ENCODE measurements at places on chromosomes 4 and X.

GRCh38 chr4:73070074-73070390 is 516 bp upstream of the COX18 start:
- no peak for DNase-seq

GRCh38 chr4:44368413-44369167 is 80.0 kb downstream of the KCTD8 start:
- no peak for DNase-seq

DNA sequence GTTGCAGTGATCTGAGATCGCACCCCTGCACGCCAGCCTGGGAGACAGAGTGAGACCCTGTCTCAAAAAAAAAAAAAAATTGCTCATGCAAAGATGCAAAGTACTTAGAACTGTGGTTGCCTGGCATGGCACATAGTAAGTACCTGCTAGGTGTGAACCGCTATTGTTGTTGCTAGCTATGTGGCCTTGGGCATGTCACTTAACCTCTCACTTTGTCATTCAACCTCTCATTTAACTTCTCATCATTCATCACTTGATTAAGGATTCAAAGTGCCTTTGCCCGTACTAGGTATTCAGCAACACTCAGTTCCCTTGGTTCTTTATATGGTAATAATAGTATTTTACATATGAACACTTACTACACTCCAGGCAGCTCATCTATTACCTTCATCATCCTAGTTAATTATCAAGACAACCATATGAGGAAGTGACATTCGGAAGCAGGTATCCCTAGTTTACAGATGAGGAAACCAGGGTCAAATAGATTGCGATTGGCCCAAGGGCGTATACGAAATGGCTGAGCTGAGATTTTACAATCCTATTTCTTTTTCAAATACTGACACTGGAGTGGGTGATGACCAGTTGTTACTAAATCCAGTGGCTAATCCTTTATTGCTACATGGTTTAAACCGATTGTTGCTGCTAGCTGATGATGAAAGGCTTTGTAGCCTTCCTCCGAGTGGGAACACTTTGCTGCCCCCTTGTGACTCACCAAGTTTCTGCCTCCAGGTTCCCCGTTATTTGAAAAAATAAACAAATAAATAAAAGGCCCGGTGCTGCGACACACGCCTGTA is 28.8 kb upstream of the SOWAHD start:
- DNase-seq, result peak; percentile 77

DNA sequence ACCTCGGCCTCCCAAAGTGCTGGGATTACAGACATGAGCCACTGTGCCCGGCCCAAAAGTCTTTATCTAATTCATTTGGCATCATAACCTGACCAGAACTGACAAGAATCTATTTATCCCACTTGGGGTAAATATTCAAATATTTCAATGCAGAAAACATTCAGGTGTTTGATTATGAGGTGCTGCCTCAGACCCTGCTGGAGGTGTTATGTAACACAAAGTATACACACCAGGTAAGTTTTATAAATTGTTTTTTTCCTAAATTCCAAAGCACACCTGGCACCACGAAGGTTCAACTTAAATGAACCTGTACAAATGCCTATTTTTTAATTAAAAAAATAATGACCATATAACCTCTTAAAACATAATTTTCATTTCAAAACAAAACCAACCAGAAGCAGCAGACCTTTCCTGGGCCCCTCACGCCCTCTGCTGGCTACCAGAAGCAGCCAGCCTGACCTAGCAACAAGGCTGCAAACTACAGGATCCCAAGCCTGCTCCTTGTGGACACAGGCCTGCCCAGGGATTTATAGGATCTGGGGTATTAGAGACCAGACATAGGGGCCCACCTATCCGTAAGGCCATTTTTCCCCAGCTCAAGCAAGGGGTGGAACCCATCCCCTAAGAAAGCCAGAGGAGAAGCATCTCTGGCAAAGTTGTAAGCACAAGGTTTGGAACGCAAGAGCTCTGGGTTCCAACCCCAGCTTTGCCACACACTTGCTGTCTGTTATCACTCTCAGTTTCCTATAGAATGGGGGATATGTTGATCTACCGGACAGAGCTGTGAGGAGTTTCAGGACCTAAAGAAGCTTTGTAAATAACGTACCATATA is 11.7 kb downstream of the OTUD5 start:
- DNase-seq, result peak; percentile 76

- peak; percentile 87 for DNase-seq
These were observed 473 bp upstream of the CCNQ start for GRCh38 chrX:153599192-153600031.

GRCh38 chr4:2615821-2616220 is 79.4 kb downstream of the FAM193A start:
- DNase-seq, result no peak

DNA sequence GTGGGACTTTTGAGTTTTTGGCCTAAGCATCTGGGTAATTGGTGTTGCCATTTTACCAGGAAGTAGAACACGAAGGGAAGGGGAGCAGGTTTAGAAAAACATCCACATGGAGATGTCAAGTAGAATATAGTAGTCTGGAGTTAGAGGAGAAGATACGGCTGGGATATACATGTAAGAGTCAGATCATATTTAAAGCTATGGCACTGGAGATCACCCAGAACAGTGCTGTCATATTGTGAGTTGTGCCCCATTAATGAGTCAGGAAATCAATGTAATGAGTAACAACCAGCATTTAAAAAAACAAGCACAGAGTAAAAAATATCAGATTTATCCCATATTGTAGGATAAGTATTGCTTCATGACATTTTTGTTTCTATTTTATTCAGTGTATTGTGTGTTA is 4.2 kb downstream of the GSTCD start:
- DNase-seq, result no peak

Data from hematopoietic multipotent progenitor cell treated with erythropoietin and hydrocortisone succinate and interleukin-3 and kit ligand, for 6 days (in vitro differentiated cells).